ENCODE measurements at places on chromosomes 4 and X.

- DNase-seq: peak; percentile 56
- H3K4me1 ChIP-seq: peaks cover 13% of the 10 kb centered on the region
- H3K27ac ChIP-seq: peak overlapping the region; percentile 88
- no peaks in the 10 kb centered on the region for H3K36me3 ChIP-seq
- no peaks in the 10 kb centered on the region for H3K27me3 ChIP-seq
Observed at GRCh38 chrX:46912603-46913491, 626 bp downstream of the JADE3 start.

DNA sequence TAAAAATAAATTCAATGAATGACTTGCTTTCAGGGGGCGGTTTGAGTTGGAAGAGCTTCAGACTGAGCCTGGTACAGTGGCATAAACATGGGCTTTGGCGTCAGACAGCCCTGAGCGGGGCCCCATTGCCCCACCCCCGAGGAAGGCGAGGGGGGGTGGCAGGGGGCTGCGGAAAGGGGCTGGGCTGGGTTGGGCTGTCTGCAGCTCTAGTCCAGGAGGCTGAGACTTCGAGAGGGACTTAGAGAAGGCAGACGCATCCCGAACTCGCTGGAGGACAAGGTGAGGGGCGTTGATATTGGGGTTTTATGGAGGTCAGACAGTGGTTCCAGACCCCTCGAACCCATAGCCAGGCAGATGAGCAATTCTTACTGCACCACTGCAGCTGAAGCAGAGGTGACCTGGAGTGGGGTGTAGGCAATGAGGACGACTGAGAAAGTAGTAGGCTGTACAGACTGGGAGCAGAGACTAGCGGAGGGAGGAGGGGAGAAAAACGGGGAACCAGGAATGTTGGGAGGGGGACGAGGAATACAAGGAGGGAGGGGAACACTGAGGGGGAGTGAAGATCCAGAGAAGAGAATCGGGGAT lies at the start of gene MAGED2:
MAGED2 (plus strand) TSS at position 222 of the 585 bp plus-strand sequence. CDS start 1,587 bp downstream, outside the sequence.
- H3K4me1 ChIP-seq: peaks cover 26% of the 10 kb centered on the region
- DNase-seq: no peak
- peaks cover 16% of the 10 kb centered on the region for H3K36me3 ChIP-seq
- H3K27me3 ChIP-seq: no peaks in the 10 kb centered on the region
- peak within 1 kb of the TSS; percentile 97 for H3K27ac ChIP-seq
- H3K4me3 ChIP-seq: peak within 1 kb of the TSS; percentile 95

- H3K4me3 ChIP-seq: no peak overlapping the region
- no peak overlapping the region for H3K27ac ChIP-seq
- H3K36me3 ChIP-seq: no peaks in the 10 kb centered on the region
- no peak for DNase-seq
- peaks cover 6% of the 10 kb centered on the region for H3K27me3 ChIP-seq
- no peaks in the 10 kb centered on the region for H3K4me1 ChIP-seq
Observed at GRCh38 chrX:15546745-15547144, 46.1 kb downstream of the BMX start.

GRCh38 chr4:85793233-85793585 lies 318.3 kb downstream of the ARHGAP24 start:
- no peaks in the 10 kb centered on the region for H3K36me3 ChIP-seq
- peaks cover 34% of the 10 kb centered on the region for H3K4me1 ChIP-seq
- H3K4me3 ChIP-seq: no peak overlapping the region
- DNase-seq: no peak
- peak overlapping the region; percentile 67 for H3K27ac ChIP-seq

DNA sequence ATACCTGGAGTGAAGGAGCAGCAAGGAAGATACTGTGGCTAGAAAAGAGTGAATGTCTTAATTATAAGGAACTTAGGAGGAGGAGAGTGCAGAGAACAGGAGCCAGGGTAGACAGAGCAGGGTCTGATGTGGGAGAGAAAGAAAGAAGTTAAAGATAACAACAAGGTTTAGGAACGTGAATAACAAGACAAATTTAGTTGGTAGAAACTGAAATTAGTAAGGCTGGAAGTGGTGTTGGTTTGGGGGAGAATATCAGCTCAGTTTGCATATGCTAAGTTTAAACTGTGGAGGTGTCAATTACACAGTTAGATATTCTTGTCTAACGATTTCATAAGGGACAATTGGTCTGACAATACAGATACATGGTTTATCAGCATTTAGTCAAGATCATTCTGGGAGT lies 1123.7 kb upstream of the PABPC4L start:
- H3K4me1 ChIP-seq: no peaks in the 10 kb centered on the region
- H3K27me3 ChIP-seq: no peaks in the 10 kb centered on the region
- H3K27ac ChIP-seq: no peak overlapping the region
- no peak for DNase-seq
- no peak overlapping the region for H3K4me3 ChIP-seq

- no peak for DNase-seq
- no peaks in the 10 kb centered on the region for H3K27me3 ChIP-seq
- H3K4me3 ChIP-seq: no peak overlapping the region
- no peak overlapping the region for H3K27ac ChIP-seq
- H3K4me1 ChIP-seq: peaks cover 33% of the 10 kb centered on the region
Observed at GRCh38 chr4:94461506-94461905, 9.8 kb downstream of the PDLIM5 start.

DNA sequence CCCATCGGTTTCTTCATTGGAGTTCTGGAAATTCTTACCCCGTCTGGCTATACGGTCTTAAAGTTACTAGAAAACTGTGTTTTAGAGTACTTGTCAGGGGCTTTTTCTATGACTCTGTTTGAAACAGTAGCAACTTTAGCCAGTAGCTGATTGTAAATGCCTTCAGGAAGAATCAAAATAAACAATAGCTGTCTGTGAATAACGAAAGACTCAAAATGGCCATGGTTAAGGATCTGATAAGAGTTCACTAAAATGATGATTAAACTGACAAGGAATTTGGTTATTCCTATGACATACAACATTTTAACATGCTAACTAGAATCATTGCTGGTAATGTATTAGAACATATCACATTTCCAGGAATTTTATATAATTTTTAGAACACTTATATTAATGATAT lies 191.0 kb downstream of the EVC2 start:
- no peak overlapping the region for H3K4me3 ChIP-seq
- no peaks in the 10 kb centered on the region for H3K27me3 ChIP-seq
- peaks cover 24% of the 10 kb centered on the region for H3K36me3 ChIP-seq
- H3K4me1 ChIP-seq: peaks cover 2% of the 10 kb centered on the region

- no peak overlapping the region for H3K27ac ChIP-seq
- no peak for DNase-seq
- peaks cover 53% of the 10 kb centered on the region for H3K4me1 ChIP-seq
- H3K36me3 ChIP-seq: no peaks in the 10 kb centered on the region
- no peaks in the 10 kb centered on the region for H3K27me3 ChIP-seq
- no peak overlapping the region for H3K4me3 ChIP-seq
Observed at GRCh38 chrX:110414273-110414672, 55.6 kb downstream of the RTL9 start.

GRCh38 chr4:132227151-132227856 lies 921.8 kb upstream of the PCDH10 start:
- no peaks in the 10 kb centered on the region for H3K4me1 ChIP-seq

DNA sequence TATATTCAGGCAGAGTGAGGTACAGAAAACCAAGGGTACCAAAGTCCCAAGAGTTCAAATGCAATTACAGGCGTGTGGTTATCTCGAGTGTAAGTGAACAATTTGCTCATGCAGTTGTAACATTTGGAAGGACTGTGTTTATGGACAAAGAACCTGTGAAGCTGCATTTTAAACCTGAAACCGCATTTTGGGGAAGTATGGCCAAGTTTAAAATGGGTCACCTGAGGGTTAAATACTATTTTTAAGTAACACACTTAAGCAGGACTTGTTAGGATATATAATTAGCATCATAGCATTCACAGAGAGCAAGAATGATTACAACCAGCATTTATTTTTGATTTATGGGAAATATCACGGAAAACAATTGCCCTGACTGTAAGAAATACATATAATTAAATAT lies 79.1 kb upstream of the LCORL start:
- peaks cover 2% of the 10 kb centered on the region for H3K4me1 ChIP-seq
- H3K27me3 ChIP-seq: no peaks in the 10 kb centered on the region
- no peak overlapping the region for H3K4me3 ChIP-seq
- DNase-seq: no peak
- no peak overlapping the region for H3K27ac ChIP-seq

- H3K36me3 ChIP-seq: no peaks in the 10 kb centered on the region
- H3K4me1 ChIP-seq: peaks cover 35% of the 10 kb centered on the region
- DNase-seq: no peak
- peak overlapping the region; percentile 87 for H3K27ac ChIP-seq
Observed at GRCh38 chrX:2498781-2499302, 1.9 kb downstream of the DHRSX start.

DNA sequence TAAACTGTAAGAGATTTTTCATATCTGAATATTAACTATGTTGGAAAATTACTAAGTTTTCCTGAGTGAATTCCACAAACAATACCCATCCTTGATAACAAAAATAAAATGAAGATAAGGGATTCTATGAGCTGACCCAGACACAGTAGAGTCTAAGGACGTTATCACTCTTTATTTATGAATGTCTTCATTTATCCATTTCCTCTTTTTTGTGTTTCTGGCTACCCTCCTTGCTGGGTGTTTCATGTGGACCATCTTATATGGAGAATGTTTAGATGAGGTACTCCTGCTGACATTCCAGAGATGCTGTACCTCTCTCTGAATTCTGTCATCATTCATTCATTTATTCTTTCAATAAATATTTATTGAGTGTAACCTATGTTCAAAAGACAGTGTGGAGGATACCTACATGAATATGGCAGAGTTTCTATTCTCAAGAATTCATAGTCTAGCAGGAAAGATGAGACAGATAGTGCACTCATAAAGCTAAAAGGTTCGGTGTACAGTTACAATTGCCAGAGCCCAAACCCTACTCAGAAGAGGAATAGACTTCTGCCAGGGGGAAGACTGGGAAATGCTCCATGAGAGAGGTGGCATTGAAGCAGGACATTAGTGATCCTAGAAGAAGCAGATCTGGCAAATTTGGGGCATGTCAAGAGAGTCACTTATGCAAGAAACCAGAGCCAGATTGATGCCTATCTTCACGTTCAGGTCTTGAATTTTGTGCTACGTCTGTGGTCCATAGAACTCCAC lies 195.8 kb downstream of the MAML3 start:
- no peak overlapping the region for H3K4me3 ChIP-seq
- no peak for DNase-seq
- no peaks in the 10 kb centered on the region for H3K36me3 ChIP-seq

DNA sequence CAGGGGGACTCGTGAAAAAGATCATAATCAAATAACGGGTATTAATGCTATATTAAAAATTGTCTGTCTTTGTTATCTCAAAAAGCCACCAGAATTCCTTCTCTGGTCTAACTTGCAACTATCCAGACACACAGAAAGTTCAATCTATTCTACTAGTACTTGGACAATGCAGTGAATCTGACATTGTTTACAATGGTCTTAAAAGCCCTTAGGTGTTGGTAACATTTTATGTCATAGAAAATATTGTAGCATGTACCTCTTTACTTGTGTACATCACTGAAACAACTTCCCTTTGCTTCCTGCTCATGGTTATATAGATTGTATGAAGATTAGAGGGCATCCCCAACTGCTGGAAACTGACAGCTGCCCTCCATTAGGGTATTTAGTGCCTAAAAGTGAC lies 71.1 kb upstream of the PPP3CA start:
- peaks cover 5% of the 10 kb centered on the region for H3K4me1 ChIP-seq
- H3K36me3 ChIP-seq: no peaks in the 10 kb centered on the region
- H3K27me3 ChIP-seq: no peaks in the 10 kb centered on the region
- no peak overlapping the region for H3K27ac ChIP-seq
- H3K4me3 ChIP-seq: no peak overlapping the region
- DNase-seq: no peak

DNA sequence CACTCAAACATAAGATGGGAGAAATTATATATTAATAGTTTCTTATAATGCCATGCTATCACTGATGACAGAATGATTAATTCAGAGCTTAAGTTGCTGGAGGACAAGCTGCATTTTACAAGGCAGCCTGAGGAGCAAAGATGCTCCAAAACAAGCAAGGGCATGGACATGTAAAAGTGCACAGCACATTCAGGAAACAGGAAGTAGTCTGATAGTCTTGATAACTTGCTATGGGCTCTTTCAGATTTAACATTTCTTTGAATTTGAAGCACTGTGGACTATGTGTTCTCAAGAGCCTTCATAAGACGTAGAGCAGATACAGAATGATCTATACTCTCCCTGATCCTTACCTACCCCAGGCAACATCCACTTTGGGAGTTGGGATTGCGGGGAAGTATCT lies 50.0 kb downstream of the AMMECR1 start:
- DNase-seq: no peak
- H3K27me3 ChIP-seq: no peaks in the 10 kb centered on the region
- peaks cover 21% of the 10 kb centered on the region for H3K4me1 ChIP-seq
- H3K4me3 ChIP-seq: no peak overlapping the region
